ENCODE measurements at places on chromosomes 1 and 21. TPM values are rescaled to one million over a fixed set of nuclear protein-coding genes. Genes with fewer than 3 reads are reported as not detected.

OSBPL9 gene
- polyA plus RNA-seq = 125 TPM

FMO5 gene
- polyA plus RNA-seq = 6.3 TPM

BCL10 gene
- 25.4 TPM for polyA plus RNA-seq

FGR gene
- polyA plus RNA-seq = 1.5 TPM

FAM3B gene
- 29.7 TPM for polyA plus RNA-seq

DNA sequence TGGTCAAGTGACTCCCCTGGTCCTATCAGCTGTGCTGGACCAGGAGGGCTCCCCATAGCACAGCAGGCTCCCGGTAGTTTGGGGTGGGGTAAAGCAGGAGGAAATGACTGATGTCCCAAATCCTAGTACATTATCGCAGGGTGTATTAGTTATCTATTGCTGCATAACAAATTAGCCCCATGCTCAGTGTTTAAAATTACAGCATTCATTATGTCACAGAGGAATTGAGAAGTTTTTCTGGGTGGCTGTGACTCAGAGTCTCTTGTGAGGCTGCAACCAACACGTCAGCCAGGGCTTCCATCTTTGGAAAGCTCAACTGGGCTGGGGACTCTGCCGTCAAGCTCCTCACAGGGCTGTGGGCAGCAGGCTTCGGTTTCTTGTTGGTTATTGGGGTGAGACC, 34.3 kb upstream of the LAPTM5 start:
- no peak for DNase-seq

- no peak for DNase-seq
Observed at GRCh38 chr1:200988693-200989092, 34.8 kb downstream of the KIF21B start.

DNA sequence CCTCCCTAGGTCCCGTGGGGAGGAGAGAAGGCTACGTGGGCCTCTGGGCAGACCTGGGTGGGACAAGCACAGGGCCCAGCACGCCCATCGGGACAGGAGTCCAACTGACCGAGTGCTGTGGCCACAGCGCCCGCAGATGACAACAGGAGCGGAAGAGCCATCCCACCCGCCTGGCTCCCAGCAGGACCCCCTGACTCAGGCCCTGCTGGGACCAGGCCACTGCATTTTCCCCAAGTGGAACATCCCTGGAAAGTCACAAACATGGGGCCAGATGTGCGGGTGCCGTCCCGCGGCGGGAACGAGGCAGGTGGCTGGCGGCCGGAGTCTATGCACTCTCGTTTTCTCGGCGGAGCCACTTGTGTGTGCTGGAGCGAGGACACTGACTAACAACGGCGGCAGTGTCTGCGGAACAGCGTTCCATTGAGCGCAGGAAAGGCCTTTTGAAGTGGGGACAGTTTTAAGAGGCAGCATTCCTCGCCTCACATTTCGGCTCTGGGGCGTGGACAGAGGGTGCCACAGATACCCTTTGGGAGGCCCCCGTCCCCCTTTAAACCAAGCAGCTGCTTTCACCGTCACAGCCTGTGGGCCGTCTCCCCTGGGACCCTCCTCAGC, 93.7 kb upstream of the ARHGEF16 start:
- DNase-seq = no peak

All from renal pelvis (tissue), 12 donors.